ENCODE measurements at places on chromosomes 4 and X.

GRCh38 chr4:167290678-167291077 lies 56.4 kb upstream of the SPOCK3 start:
- no peak for DNase-seq

- DNase-seq: no peak
Observed at GRCh38 chr4:62619971-62620370, 1419.8 kb downstream of the ADGRL3 start.

DNA sequence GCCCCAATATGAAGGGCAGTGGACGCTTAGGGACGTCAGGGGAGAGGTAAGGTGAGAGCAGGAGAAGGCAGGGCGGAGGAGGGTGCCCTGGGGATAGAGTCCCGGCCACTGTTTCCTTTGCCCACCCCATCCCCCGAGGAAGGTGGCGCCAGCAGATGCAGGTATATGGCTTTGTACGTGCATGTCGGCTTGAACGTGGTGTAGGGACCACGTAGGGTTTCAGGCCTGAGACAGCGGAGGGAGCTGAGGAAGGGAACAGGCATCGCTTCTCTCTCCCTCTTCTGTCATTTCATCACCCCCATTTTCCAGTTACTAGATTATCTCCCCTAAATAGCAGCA lies 97.9 kb downstream of the PHKA2 start:
- DNase-seq: no peak

DNA sequence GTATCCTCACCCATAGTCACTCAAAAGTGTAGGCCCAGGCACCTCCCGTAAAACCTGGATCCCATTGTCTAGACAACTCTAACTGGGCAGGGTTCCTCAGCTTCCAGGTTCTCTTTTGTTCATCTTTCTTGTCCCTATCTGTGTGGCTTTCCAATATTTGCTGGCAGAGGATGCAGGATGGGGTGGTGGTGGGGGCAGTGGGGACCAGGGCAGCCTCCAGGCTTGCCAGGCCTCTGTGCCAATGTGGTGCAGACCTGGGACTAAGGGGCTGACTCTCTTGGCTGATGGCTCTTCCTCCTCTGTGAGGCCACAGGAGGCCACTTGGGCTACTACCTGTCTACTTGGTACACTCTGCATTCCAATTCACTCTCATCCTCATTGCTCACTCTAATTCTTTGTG lies 76.4 kb downstream of the NBDY start:
- DNase-seq: no peak

- DNase-seq: peak; percentile 30
Observed at GRCh38 chrX:71107762-71108360, 1.3 kb upstream of the CXorf65 start.

GRCh38 chr4:127400731-127401346 lies 231.9 kb upstream of the INTU start:
- DNase-seq: peak; percentile 23

DNA sequence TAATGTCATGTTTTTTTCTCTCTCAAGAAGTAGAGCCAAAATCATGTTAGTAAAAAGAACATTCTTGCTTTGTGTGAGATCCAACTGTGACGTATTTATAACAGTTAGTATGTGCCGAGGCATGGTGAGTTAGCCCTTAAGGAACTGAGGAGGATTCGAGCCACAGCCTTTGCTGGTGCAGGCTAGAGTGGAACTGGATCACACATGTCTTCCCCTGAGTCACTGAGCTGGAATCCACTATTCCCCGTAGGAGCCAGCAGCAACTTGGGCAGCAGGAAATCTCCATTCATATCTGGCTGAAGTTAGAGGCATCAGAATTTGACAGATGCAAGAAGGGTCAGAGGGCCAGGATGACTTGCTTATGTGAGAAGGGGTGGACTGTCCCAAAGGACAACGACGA lies 144.6 kb upstream of the KIT start:
- no peak for DNase-seq

DNA sequence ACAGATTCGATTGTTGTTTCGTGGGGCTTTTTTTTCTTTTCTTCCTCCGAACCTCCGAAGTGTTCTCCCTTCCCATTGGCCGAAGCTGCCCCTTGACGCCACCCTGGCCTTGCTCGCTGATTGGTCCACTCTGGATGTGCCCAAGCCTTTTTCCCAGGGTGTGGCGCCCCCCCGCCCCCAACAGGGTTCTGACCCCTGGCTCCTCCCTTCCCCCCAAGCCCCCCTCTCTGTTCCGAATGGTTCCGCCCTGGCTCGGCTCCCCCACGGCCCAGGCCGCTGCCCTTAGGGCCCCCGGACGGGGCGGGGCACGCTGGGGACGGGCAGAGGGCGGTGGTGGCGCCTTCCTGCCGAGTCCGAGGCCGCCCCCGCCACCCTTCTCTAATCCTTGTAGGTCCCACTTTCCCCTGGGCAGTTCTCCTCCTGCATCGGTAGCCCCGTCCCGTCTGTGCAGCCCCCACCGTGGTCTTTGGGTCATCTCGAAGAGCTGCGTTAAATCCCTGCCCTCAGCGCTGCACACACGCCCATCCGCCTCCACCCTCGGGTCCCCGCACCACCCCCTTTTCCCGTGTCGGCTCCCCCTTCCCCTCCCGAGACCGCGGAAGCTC lies 25.5 kb downstream of the UTP14A start:
- peak; percentile 69 for DNase-seq

DNA sequence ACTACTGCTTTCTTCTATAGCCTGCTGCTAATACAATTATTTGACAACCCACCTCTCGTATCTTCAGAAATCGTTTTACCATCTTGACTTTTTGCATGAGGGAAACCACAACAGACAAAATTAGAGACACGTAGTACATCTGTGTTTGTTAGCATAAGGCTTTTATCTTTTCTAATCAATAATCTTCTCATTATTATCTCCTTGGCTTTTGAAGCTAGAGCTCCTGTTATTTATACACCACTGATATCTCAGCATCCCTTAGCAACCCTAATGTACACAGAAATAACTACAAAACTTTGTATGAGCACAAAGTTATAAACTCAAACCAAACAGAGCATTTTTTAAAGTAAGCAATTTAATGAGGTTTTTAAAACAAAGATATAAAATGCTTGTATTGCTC lies 39.7 kb downstream of the CORIN start:
- no peak for DNase-seq

GRCh38 chr4:153577053-153577452 lies 107.0 kb upstream of the TLR2 start:
- DNase-seq: no peak

DNA sequence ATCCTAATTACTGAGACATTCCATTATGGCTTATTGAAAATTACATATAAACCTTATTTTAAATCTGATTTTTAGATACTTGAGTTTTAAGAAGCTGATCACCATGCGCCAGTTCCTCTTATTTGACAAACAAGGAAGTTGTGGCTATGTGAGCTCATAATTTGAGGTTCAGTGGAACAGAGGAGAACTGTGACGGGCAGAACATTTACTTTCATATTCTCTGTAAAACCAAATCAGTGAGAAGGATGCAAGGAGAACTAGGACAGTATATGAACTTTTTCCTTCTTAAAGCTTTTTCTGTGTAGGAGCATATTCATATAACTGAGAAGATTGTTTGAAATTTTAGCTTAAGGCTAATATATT lies 25.3 kb downstream of the STIM2 start:
- peak; percentile 35 for DNase-seq

GRCh38 chrX:9515973-9516538 lies 51.2 kb downstream of the TBL1X start:
- no peak for DNase-seq

DNA sequence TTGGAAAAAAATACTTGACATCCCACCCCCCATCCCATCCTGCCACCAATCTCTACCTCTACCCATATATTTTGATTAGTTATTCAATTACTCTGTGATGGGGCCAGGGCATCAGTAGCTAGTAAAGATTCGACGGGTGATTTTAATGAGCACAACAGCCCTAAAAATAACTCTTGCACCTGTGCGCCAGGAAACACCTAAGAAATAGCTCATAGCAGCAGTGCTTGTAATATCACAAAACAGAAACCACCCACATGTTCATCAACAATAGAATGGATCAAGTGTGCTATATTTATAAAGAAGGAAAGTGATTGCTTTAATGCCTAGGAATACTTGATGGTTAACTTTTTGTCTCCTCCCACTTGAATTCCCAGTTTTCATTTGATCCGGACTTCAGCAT lies 225.6 kb upstream of the LCORL start:
- DNase-seq: no peak

DNA sequence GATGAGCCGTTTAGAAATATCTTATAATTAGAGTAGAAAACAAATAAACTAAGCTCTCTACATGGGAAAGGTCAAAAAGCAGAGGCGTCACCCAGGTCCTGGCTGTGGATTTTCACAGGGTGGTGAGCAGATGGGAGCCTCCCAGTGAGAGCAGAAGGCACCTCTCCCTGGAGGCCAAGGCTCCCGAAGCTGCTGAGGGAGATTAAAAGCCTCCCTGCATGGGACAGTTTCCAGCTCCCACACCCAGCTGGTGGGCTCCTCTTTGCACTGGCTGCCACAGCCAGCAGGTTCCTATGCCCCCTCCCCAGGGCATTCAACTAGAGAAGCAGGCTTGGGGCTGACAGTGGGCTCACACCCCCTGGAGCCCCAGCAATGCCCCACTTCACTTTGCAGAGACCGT lies 55.2 kb upstream of the TBC1D9 start:
- DNase-seq: no peak

GRCh38 chr4:39464886-39465501 lies 6.1 kb downstream of the LIAS start:
- DNase-seq: no peak

- no peak for DNase-seq
Observed at GRCh38 chr4:67333664-67334063, 211.6 kb downstream of the CENPC start.

- DNase-seq: no peak
Observed at GRCh38 chr4:180363815-180364214, 1879.4 kb upstream of the TENM3 start.

- no peak for DNase-seq
Observed at GRCh38 chrX:24314019-24314635, at the start of gene SUPT20HL2. TSS of gene SUPT20HL2 (minus strand) at chrX:24314069. CDS start at chrX:24313315, 754 bp downstream.

GRCh38 chr4:122700178-122700725 lies 32.3 kb upstream of the BBS12 start:
- DNase-seq: no peak

All from T-helper 2 cell treated with Interferon-gamma antibody and Interleukin-4, amounts not matched to agents 5 μg/mL and 100 μg/mL, for 36 hours (primary cell).